Activated T-cell treated with anti-CD3 and anti-CD28 coated beads, Interleukin-2, amount 50 U/mL, for 72 hours (primary cell): ENCODE measurements at places on chromosomes 4 and X. TPM values are rescaled to one million over a fixed set of nuclear protein-coding genes. Genes with fewer than 3 reads are reported as not detected.

DNA sequence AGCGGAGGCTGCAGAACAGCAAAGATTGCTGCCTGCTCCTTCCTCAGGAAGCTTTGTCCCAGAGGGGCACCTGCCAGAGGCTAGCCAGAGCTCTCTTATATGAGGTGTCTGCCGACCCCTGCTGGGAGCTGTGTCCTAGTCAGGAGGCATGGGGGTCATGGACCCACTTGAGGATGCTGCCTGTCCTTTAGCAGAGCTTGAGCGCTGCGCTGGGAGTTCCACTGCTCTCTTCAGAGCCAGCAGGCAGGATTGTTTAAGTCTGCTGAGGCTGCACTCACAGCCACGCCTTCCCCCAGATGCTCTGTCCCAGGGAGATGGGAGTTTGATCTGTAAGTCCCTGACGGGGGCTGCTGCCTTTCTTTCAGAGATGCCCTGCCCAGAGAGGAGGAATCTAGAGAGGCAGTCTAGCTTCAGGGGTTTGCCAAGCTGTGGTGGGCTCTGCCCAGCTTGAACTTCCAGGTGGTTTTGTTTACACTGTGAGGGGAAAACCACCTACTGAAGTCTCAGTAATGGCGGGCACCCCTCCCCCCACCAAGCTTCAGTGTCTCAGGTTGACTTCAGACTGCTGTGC is 10.9 kb downstream of the DCK start:
- H3K36me3 ChIP-seq = peaks cover 27% of the 10 kb centered on the region
- H3K27me3 ChIP-seq = no peaks in the 10 kb centered on the region
- peak; percentile 69 for DNase-seq
- H3K27ac ChIP-seq = peak overlapping the region; percentile 80
- H3K4me1 ChIP-seq = peaks cover 86% of the 10 kb centered on the region
- H3K4me3 ChIP-seq = peak overlapping the region; percentile 82

Gene SMIM10
- 0.99 TPM for total RNA-seq

GRCh38 chrX:39497702-39498265 is 600.0 kb downstream of the BCOR start:
- no peaks in the 10 kb centered on the region for H3K36me3 ChIP-seq
- H3K27ac ChIP-seq = no peak overlapping the region
- no peak for DNase-seq

Gene SLIT2
- total RNA-seq = not detected

DNA sequence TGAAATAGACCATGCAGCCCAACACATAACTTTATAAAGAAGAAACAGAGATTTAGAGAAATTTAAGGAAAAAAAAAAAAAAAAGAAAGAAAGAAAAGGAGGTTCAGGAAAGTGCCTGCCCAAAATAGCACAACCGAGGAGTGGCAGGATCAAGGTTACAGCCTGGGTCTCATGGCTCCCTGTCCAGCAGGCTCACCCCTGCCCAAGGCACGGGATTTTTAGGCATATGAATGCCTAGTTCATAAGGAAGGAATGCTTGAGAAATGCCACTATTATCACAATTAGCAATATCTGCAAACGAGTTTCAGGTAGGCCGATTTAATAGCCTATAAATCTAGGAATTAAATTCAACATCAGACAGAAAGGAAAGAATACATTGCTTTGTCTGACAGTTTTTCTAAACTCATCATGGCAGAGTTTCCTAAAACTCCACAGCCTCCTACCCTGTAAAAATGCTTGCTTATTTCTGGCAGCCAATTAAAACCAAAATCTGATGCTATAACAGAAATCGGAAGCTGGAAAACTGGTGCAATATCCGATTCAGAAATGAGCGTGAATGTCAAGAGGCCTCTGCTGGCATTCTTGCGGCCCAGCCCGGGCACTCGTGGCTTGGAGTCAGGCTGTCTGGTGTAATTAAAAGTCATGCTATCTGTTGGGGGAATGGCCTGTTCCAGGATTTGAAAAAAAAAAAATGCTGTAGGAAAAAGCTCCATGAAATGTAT is 63.5 kb downstream of the GEMIN8 start:
- DNase-seq = no peak
- H3K36me3 ChIP-seq = no peaks in the 10 kb centered on the region
- H3K4me3 ChIP-seq = no peak overlapping the region
- H3K27me3 ChIP-seq = peaks cover 11% of the 10 kb centered on the region
- no peak overlapping the region for H3K27ac ChIP-seq

Gene SMIM31
- not detected for total RNA-seq

- no peak overlapping the region for H3K27ac ChIP-seq
- no peaks in the 10 kb centered on the region for H3K36me3 ChIP-seq
- no peaks in the 10 kb centered on the region for H3K27me3 ChIP-seq
Measured at GRCh38 chr4:173413036-173413435, 14.1 kb upstream of the SCRG1 start.

DNA sequence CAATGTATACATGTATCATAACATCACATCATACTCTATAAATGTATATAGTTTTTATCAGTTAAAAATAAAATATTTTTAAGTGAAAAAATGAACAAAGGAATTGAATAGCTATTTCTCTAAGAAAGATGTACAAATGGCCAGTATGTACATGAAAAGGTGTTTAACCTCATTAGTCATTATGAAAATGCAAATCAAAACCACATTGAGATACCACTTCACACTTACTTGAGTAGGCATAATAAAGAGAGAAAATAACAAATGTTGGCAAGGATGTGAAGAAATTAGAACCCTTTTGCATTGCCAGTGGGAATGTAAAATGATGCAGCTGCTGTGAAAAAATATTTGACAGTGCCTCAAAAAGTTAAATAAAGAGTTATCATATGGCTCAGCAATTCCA is 95.5 kb downstream of the IRS4 start:
- peaks cover 5% of the 10 kb centered on the region for H3K4me1 ChIP-seq
- no peak overlapping the region for H3K27ac ChIP-seq
- H3K27me3 ChIP-seq = no peaks in the 10 kb centered on the region
- no peak overlapping the region for H3K4me3 ChIP-seq
- H3K36me3 ChIP-seq = peaks cover 1% of the 10 kb centered on the region

Gene TIMM17B
- 90.1 TPM for total RNA-seq

DNA sequence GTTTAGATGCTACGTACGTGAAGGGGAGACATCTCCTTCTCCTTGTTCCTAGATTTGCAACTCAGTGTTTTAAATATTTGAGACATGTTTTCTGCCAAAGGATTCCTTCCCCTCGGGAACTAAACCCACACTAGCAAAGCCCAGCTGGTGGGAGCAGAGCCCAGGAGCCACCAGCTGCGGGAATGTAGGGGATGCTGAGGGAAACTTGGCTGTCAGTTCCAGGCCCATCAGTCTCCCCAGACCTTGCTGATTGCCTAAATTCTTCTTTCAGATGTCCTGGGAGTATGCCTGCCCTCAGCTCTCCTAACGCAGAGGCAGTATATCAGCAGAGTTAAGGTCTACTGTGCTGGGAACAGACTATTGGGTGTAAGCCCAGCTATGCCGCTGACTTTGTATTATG is 630.0 kb upstream of the TENM3 start:
- no peaks in the 10 kb centered on the region for H3K27me3 ChIP-seq
- H3K4me3 ChIP-seq = no peak overlapping the region
- no peak for DNase-seq
- no peak overlapping the region for H3K27ac ChIP-seq
